NCI-H187 treated with DMSO at 0.1 percent for 48 hours (cell line): ENCODE measurements at places on chromosomes 3 and 15.
A peak's percentile ranks its signal among the peaks of the same experiment; 100 is the strongest.

- DNase-seq = no peak
Observed at GRCh38 chr3:9750556-9751411, 1.0 kb downstream of the OGG1 start.

DNA sequence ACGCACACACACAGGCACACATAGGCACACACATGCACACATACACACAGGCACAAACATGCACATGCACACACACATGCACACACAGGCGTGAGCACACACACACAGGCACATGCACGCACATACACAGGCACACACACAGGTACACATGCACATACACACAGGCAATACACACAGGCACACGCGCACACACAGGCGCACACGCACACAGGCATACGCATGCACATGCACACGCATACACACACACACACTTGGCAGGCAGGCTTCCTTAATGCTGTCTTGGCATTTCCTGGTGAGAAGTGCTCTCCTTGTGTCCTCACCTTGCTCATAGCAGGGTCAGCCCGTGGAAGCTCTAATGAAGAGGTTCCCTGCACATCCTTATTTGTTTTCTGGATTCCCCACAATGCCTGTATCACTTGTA is 8.4 kb upstream of the SLCO2A1 start:
- no peak for DNase-seq

DNA sequence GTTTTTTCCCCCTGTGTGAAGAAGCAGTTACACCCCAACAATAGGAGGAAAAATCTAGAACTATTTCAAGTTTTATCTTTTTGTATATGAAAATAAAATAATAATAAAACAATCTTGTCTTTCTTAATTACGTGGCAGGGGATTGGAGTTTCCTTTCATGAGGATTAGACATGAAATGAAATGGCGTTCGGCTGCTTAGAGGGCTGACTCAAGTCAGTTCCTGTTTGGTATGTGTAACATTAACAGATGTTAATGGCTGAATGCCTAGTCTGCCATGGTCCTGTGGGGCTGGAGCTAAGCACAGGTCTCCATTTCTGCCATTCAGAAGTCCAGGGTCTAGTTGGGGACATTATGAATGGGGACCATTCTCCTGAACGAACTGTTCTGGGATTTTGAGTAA is 3.1 kb upstream of the EXOG start:
- no peak for DNase-seq

DNA sequence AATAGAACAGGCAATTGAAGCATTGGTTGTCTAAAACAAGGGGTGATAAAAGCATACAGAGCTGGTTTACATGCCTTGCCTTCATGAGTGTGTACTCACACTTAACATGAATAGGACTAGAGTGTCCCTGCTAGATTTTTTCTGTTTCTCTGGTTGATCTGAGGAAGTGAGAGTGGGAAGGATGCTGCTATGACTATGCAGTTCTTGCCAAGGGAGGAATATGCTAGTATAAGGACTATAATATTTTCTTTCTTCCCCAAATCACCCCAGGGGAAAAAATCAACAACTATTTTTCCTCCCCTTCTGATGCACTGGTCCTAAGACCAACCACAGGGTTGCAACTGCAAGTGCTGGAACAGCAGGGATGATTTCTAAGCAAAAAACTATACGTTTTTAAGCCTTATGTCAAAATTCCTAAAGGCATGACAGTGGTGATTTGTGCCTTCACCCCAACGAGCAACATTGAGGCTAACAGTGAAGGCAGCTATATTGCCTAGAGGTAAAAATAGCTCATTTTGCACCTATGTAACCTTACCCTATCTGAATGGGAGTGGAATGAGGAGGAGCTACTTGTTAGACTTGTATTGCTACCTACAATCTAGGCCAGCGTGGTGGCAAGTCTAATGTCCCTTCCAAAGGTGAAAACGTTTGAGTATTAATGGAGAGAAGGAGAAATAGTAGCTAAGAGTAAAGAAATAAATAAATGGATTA is 33.5 kb upstream of the USP8 start:
- peak; percentile 7 for DNase-seq

DNA sequence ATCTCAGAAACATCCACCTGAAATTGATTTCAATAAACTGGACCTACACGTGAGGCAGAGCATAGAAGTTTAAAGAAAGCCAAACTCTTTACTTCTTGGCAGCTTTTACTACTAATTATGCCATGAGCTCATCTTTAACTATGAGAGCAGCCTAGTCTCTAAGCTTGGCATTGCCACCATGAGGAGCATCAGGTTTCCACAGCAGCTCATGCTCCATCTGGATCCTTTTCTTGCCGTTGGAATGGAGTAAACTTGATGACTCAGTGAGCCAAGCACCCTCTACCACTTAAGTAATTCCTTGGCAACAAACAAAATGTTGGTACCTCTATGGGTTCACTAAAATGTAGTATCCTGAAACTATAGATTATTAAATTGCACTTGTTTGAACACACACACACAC is 583.2 kb downstream of the EPHA3 start:
- DNase-seq = no peak

GRCh38 chr3:106006571-106006970 is 137.8 kb upstream of the CBLB start:
- no peak for DNase-seq

DNA sequence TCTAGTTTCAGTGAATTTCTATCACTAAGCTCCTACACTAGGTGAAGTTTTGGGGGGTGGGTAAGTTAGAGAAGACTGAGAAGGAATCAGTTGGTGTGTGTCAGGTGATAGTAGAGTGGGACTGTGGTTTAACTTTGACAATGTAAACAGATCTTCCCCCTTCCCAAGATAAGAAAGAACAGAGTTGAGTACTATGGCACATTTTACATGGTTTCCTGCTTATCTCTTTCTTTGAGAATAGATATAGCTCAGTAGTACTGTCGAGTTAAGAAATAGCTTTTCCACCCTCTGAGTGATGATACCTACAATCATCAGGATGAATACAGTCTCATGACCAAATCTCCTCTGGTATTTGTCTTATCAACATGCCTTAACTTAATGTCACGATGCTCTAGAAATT is 42.8 kb downstream of the GAP43 start:
- no peak for DNase-seq

DNA sequence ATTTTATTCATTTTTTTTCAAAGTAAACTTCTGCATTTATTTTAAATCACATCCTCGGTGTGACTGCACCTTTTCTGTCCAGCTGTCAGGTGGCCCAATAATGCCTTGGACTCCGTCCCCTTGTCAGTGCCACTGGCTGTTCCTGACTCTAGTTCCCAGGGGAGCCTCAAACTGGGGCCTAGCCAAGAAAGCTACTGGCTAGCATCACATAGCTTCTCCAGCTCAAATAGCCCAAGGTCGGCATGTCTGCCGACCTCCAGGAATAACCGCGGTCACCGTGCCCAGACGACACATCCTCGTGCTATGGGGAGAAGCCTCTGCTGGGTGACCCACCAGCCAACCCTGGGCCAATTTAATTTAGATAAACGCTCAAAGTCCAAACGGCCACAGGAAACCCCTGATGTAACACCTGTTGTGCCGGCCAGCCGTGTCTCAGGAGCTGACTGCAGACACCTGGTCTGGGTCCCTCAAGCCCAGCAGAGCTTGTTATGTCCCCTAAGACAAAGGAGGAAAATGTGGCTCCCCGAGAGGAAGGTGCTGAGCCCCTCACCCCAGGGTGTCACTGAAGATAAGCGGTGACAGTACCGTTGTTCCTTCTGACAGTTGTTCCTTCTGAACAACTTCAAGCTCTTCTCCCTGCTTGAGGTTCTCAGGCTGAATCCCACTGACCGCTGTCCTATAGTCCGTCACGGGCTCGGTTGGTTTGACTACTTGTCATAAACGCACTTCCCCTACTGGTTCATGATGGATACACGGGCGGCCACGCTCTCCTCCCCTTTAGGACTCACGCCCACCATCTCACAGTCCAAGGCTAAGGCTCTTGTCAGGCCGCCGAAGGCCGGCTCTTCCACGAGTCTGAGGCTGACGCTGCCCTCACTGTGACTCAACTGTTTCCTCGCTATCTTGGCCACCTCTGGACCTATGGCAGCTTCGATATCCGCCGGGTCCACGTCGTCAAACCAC is 126.2 kb downstream of the KLF13 start:
- no peak for DNase-seq

GRCh38 chr15:64502551-64502950 is 42.2 kb downstream of the ZNF609 start:
- DNase-seq = no peak

- DNase-seq = no peak
Observed at GRCh38 chr3:121989943-121990342, 32.1 kb downstream of the ILDR1 start.

GRCh38 chr3:37250435-37250834 is 76.1 kb upstream of the LRRFIP2 start:
- no peak for DNase-seq

GRCh38 chr3:67635806-67636205 is 18.6 kb downstream of the SUCLG2 start:
- DNase-seq = no peak

GRCh38 chr3:156547637-156548036 is 7.3 kb downstream of the SSR3 start:
- no peak for DNase-seq

DNA sequence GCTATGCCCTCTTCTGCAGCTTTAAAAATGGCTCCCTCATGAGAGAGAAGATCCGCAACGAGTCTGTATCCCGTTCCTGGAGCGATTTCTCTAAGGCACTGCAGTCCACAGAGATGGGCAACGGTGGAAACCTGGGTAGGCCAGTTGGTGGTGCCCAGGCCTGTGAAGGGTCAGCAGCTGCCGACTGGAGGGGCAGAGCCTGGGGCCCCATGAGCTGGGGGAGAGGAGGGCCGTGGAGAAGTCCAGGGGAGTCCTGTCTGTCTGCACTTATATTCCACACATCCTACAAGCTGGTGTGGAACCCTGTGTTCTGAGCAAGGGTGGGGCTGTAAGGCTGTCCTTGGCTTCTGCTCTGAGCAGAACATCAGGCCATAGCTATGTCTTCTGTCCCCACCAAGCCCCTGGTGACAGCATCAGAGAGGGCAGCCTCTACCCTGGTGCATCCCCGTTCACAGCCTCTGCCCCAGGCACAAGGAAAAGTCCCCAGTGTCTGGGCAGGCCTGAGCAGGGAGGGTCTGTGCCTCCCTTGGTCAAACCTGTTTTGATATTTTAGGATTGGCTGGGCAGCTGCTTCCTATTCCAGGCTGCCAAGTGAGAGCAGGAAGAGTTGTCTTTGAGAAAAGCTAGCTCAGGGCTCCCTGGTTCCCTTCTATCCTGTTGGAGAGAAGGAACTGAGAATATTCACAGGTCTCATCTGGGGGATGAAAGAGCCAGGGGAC is 29.7 kb downstream of the XYLB start:
- DNase-seq = no peak

DNA sequence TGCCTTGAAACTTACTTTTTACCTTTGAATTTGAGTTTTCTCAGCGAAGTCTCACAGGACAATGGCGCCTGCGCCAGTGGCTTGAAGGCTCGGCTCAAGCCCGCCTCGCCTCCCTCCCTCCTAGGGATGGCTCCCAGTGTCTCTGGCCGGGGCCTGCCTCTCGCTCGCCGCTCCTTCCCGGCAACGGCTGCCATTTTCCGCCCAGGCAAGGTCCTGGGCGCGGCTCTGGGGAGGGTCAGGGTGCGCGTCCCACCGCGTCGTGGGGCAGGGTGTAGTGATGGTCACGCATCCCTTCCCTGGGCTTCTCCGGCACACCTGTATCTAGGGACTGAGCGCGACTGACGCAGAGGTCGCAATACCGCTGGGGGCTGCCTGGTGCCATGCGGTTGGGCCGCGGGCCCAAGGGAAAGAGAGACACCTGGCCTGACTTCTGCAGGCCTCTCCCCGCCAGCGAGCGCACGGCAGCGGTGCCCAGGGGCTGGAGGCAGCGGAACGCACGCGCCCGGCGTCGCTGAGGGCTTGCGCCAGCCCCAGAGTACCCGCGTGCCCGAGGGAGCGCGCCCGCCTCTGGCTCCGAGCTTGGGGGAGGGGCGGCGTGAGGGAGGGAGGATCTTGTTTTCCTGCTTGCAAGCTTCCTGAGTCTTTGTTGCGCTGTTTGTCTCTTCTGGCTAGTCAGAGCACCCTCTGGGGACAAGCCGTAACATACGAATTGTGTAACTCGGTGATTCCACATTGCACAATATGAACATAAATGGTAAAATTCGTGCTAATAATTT is 20.7 kb upstream of the FEM1B start:
- DNase-seq = peak; percentile 14

- DNase-seq = no peak
Observed at GRCh38 chr3:88231207-88231606, 81.4 kb downstream of the C3orf38 start.

DNA sequence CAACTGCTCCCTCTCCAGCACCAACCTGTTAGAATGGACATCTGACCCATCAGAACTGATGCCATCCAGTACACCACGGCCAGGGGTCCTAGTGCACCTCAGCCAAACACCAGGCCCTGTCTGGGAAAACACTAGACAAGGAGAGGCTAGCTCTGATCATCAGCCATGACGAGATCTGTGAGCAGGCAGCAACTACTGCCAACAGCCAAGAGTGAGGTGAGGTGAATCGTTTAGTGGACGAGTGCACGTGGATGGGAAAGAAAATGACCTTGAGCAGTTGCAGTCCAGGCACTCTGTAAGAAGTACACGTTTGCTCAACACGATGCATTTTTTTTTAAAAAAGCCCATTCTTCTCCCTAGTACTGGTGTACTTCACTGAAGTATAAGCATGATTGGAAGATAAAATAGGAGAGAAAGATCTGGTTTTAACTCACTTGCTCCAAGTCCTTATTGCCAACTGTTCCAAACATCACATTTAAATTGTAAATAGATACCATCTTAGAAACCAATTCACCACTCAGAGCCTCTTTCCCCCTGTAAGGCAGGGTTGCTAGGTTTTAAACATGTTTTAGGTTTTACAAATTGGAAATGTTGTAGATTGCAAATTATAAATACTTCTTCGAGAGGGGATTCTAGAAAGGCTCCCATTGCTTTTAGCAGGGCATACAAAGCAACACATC is 5.7 kb downstream of the ST8SIA2 start:
- DNase-seq = no peak

GRCh38 chr3:152444029-152444641 is 175.4 kb downstream of the MBNL1 start:
- DNase-seq = no peak

GRCh38 chr15:64925335-64926330 is 13.9 kb downstream of the ANKDD1A start:
- no peak for DNase-seq

DNA sequence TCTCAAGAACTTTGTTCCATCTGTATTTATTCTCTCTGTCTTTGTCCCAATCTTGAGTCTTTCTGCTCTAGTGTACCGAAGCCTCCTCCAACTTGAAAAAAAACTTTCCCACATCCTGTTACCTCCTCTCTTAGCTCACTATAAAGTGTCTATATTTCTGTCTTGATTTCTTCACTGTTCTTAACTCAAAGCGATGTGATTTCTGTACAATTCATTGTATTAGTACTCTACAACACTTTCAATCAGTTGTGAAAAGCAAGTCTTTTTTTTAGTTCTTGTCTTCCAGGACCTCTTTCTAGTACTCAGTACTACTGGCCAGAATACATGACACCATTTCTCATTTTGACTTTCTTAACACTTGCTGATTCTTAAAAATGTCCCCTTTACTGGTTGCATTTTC is 353.5 kb upstream of the SATB1 start:
- DNase-seq = no peak

- DNase-seq = no peak
Observed at GRCh38 chr15:100383302-100384107, 41.7 kb upstream of the ADAMTS17 start.

GRCh38 chr3:94081884-94082283 is 19.0 kb downstream of the NSUN3 start:
- no peak for DNase-seq
